Calu3 (cell line): ENCODE measurements at places on chromosomes 2 and 18.
A peak's percentile ranks its signal among the peaks of the same experiment; 100 is the strongest.

DNA sequence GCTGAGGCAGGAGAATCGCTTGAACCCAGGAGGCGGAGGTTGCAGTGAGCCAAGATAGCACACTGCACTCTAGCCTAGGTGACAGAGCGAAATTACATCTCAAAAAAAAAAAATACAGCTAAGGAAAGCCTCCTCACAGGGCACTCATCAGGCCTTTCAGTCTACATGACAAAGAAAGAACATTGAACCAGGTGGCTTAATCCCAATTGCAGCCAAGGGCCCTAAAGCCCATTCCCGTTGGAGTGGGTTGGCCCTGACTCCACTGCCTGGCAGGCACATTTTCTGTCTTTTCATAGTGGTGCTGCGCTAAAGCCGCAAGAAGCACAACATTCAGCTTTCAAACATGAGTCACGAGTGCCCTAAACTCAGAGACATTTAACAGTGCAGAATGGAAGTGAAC, 372.5 kb downstream of the RNF144A start:
- DNase-seq = no peak

DNA sequence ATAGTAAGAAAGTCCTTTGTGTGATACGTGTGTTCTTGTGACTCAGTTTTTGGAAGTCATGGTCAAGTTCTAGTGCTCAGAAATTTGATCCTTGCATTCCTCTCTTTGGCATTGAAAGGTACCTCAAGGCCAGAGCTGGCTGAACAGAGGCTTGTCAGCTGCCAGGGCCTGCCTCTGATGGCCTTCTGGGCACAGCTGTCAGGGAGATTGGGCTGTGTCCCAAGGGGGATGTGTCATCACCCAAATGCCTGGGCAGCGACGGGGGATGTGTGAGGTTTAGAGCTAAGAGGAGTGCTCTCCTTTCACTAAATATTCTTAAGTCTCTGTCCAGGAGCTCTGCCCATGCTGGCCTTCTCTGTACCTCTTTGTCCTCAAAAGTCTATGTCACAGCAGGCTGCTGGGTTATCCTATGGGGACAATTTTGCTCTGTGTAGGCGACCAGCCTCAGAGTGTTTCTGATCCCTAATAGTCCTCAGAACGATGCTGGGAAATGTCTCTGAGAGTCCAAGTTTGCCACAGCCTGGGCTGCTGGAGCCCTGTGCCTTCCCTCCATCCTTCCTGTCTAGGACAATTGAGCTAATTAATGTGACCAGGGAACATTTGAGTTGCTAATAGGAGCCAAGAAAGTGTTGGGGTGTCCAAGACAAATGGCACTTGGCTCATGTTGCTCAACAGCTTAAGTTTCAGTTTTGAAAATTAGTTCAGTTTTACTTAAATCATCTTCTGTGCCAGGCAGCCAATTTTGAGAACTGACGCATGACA, 115.4 kb upstream of the ZNF521 start:
- DNase-seq = no peak

DNA sequence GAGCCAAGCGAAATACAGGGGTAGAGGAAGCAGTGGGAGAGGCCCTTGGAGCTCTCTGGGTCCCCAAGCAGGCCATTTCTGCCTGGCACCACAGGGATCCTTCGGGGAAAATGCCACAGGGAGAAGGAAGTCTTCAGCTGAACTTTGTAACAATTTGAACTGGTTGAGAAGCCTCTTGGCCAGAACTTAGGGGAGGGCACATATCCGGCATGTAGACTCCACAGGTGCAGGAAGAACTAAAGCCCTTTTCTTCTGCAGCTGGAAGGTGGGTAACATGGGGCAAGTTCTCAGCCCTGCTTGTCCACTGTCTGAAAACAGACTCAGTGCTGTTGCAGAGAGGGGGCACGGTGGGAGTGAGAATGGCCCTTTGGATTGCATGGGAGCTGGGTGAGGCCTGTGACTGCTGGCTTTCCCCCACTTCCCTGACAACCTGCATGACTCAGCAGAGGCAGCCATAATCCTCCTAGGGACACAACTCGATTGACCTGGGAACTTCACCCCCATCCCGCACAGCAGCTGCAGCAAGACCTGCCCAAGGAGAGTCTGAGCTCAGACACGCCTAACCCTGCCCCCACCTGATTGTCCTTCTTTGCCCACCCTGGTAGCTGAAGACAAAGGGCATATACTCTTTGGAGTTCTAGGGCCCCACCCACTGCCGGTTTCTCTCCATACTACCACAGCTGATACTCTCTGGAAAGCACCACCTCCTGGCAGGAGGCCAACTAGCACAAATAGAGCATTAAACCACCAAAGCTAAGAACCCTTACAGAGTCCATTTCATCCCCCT, 101.6 kb upstream of the FAM136A start:
- peak; percentile 10 for DNase-seq

DNA sequence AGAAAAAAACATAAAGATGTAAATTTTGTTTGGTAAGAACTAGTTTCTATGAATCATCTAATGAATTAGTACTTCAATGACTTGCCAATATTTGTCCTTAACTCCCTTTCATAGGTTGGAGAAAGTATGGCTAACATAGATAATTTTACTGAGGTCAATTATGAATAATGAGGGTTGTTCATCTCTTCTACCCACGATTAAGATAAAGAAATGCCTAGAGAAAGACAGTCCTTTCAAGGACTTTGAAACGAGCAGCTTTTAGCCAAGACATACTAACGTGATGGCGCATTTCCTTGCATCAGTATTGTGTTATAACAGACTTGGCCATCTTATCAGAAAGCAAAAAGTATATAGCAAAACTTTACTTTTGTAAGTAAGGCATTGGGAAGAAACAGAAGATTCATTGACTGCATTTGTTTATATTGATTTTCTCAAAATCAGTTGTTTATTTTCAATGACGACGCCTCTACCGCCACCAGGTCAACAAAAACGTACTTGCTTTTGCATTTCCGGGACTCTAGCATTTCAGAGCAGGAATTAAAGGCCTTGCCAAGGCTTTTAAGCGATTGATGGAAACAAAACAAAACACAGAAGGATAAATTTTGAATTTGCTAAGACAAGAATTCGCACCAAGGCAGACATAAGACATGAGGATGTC, 961 bp downstream of the RBM43 start:
- DNase-seq = no peak

DNA sequence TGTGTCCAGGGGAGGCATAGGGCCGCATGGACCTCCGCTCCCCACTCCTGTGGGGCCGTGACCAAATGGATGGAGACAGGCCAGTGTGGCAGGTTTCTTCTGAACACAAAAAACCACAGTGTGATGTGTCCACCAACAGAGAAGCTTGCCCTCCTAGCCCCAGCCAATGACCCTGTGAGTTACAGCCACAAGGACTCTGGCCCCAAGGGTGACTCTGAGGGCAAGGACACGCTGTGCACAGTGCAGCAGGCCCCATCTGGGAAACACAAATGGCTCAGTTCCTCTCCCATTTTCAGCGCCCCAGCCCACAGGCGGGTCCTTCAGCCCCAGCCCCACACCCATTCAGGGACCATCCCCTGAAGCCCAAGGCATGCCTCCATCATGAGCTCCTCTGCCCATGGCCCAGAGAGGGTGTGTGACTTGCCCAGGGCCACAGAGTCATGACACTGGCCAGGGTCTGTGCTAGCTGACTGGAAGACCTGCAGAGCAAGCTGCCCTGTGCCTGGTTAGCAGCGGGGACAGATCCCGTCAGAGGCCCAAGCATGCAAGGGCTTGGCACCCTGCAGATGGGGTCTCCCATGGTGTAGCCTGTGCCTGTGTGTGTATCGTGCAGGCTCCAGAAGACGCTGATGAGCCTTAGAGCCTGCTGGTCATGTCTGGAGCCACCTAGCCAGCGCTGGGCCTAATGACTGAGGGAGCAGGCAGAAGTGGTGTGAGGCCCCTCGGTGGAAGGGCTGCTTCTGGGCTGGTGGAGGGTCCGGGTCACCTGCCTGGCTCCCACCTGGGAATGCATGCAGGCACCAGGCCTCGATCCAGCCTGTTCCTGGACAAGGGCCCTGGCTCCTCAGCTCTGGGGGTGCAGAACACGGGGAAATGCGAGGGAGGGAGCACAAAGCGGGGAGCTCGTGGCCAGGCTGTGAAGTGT, 47.7 kb downstream of the HS6ST1 start:
- no peak for DNase-seq

- DNase-seq = no peak
These were observed 97.0 kb downstream of the NEB start for GRCh38 chr2:151637271-151637781.

DNA sequence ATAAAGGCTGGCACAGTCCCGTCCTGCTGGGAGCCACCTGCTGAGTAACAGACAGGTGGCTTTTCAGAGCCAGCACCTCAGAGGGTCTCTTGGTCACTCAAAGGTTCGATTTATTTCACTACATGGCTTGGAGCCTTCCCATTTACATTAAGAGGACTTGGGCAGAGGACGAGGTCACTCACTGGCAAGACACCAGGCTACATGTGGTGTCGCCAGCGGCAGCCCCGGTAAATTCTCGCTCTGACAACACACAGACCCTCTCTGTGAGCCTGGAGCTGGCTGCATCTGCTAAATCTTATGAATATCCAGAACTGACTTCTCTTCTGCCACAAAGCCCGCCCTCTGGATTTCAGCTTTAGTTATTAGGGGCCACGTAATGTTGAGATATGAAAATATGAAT, 254.7 kb downstream of the VAPA start:
- DNase-seq = no peak

DNA sequence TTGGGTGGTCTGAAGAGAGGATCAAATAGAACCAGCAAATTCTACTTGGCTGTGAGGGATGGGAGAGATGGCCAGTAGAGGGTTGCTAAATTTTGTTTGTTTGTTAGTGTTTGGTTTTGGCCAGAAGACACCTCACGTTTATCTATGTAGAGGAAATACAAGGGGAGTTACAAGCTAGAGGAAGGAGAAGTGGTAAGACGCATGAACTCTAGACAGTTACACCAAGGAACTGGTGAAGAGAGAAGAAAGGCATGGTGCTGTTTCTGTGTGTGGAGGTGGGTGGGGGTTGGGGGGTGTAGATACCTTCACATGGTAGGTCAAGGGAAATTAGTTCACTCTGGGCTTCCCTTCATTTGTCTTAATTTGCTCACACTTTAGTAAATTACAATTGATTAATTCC, 25.6 kb downstream of the RASGRP3 start:
- DNase-seq = no peak

DNA sequence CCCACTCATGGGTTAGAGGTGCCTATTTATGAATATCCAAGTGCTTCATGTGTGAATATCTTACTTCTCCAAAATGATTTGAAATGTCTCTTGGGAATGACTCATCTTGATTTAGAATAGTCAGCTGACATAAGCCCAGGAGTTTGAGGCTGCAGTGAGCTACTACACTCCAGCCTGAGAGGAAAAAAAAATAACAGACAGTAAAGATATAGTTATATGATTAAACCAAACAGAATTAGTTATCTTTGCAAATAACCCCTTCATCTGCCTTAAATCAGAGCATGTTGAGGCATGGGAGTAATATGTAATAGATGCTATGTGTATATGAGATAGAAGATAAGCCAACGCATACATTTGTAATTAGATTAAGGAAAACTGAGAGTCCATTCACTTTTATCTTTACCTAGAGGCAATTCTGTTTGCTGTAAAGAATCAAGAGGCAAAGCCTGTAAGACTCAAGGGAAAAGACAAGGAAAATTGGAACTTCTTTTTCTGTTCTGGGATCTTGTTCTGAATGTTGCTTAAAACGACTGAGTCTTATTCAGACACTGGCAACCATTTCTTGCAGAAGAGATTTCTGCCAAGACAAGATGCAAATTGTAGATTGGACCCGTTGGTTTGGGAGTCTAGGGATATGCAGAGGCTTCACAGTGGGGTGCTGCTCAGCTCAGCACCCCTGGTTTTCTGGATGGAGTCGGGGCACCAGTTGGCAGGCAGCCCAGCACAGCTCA, 104.4 kb downstream of the LIPG start:
- no peak for DNase-seq

- DNase-seq = no peak
These were observed 572.7 kb downstream of the PIK3C3 start for GRCh38 chr18:42527766-42528165.

GRCh38 chr2:205754924-205755321, 72.6 kb downstream of the NRP2 start:
- peak; percentile 76 for DNase-seq

DNA sequence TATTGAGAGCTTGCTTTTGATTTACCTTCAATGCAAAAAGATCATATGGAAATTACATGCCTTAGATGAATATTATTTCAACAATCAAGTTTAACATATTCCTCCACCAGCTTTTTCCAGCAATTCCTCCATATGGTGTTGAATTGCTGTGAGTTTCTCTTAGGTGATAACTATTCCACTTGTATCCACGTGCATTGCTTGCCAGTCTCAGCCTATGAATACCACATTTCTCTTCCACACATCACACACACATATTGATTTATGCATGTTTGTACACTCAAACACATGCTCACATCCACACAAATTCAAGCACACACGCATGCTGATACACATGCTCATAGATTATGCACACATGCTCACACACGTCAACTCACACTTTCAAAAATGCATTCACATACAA, 770.0 kb upstream of the LINC00305 start:
- DNase-seq = no peak

GRCh38 chr18:69691008-69691760, 256.5 kb downstream of the CD226 start:
- no peak for DNase-seq

- no peak for DNase-seq
These were observed 162.0 kb downstream of the SPP2 start for GRCh38 chr2:234212534-234212933.

DNA sequence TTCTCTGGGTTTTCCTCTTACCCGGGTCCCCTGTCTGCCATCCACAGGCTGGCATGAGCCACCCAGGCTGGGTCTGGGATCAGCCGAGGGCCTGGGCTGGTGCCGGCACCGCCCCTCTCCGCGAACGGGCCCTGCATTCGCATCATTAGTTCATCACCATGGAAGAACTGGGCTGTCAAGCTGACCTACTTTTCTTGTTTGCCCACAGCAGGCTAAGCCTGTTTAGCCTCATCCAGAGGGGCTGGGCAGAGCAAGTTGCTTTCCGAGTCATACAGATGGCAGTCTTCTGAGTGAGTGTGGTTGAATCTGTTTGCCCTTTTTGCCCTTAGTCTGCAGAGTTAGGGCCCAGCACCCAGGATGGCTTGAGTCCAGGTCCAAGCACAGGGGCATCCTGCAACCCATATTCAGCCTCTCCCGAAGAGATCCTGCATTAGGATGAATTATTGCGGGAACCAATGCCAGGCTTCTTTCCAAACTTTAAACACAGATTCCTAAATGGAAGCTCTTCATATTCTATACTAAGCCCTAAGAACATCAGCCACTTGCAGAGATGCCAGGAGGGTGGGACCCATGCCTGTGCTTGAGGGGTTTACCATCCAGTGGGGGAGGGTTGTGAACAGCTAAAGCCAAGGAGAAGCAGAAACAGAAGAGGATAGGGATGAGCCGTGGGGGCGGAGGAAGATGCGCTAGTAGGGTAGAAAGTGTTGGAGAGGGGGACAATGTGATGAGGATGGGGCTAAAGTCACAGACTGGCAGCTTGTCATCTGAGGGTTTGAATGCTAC, 68.0 kb downstream of the NPAS2 start:
- DNase-seq = peak; percentile 33

DNA sequence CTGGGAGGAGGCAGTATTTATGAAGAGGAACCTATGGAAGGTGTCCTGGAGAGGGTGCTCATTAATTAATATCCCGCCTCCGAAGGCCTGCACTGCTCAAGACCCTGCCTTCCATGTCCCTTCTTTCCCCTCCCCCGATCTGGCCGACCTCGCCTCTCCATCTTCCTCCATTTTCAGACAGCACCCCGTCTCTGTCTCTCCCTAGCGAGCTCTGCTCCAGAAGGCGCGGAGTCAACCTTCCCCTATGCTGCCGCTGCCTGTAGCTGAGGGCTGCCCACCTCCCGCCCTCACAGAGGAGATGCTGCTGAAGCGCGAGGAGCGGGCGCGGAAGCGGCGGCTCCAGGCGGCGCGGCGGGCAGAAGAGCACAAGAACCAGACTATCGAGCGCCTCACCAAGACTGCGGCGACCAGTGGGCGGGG, 1.1 kb upstream of the WBP1 start:
- DNase-seq = no peak
